A549 treated with ZK216348 at 1 μM for 4 hours (cell line): ENCODE measurements at places on chromosomes 3 and 15. TPM values are rescaled to one million over a fixed set of nuclear protein-coding genes. Genes with fewer than 3 reads are reported as not detected.

Gene KIF15
- total RNA-seq: 7.4 to 13.3 TPM (median 9.1 TPM) in 5 replicates

Gene C3orf20
- not detected in 5 replicates for total RNA-seq

Gene GADL1
- total RNA-seq: not detected in 5 replicates

Gene CCR3
- not detected in 5 replicates for total RNA-seq

Gene ZBTB47
- 4.9 to 7.6 TPM (median 6.1 TPM) in 5 replicates for total RNA-seq

Gene GOLGA8R
- 0.14 to 0.34 TPM (median 0.24 TPM) in 5 replicates for total RNA-seq

Gene CD200R1
- 0.06 to 0.07 TPM in 2 of 5 replicates, not detected in the others for total RNA-seq
